ENCODE measurements at places on chromosomes 1 and 21.
A peak's percentile ranks its signal among the peaks of the same experiment; 100 is the strongest.

DNA sequence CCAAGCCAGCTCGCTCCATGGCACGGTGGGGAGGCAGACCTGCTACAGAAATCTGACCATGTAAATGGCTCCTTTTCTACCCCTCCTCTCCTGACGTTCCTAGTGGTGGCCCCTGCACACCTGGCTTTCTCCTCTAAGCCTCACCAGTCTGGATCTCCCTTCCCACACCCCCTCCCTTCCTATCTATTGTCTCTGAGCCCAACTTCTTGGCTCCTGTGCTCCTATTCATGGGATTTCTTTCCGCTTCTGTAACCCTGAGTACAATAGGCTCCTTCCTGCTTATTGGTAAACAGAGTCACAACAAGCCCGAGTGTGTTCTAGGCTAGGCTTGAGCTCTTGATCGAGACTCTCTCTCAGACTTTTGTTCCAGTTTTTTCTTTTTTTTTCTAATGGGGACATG, 17.6 kb downstream of the OPTC start:
- no peak for DNase-seq

GRCh38 chr1:61277121-61277690, 194.8 kb downstream of the NFIA start:
- DNase-seq: no peak

DNA sequence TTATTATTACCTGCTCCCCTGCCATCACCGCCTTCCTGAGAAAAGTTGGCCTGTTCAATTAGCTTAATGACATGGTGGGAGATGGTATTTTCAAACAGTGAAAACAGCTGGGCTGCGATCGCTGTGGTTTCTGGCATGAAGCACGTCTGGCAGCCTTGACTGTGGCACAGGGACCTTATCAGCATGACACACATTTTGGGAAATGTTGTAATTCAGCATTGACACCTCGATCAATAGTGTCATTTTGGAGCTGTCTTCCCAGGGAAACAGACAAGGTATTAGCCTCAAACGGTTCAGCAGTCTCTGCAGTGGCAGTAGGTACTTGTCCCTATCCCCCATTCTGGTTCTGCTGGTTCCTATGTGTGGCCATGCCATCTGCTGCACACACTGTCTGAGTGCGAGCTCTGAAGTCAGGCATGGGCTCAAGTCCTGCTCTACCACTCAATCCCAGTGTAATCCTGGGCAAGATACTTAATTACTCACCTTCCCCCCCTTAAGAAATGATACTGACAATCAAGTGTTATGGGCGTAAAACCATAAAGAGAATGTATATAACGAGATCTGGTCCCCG, 154.5 kb upstream of the KCND3 start:
- DNase-seq: no peak

DNA sequence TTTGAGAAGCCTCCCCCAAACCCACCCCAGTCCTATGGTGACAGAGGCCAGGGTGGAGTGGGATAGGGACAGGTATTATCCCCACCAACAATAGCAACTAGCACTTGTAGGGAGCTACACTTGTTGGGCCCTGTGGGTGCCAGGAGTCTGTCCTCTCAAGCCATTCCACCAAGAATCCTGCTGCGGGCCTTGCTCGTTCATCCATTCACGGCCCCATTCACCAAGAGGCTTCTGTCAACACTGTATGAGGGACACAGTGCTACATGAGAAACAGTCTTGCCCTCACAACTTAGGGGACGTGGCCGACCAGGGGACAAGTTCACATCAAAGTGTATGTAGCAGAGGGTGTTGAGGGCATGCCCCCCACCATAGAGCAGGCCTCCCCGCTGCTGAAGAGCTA, 18.9 kb downstream of the SHISA4 start:
- no peak for DNase-seq

DNA sequence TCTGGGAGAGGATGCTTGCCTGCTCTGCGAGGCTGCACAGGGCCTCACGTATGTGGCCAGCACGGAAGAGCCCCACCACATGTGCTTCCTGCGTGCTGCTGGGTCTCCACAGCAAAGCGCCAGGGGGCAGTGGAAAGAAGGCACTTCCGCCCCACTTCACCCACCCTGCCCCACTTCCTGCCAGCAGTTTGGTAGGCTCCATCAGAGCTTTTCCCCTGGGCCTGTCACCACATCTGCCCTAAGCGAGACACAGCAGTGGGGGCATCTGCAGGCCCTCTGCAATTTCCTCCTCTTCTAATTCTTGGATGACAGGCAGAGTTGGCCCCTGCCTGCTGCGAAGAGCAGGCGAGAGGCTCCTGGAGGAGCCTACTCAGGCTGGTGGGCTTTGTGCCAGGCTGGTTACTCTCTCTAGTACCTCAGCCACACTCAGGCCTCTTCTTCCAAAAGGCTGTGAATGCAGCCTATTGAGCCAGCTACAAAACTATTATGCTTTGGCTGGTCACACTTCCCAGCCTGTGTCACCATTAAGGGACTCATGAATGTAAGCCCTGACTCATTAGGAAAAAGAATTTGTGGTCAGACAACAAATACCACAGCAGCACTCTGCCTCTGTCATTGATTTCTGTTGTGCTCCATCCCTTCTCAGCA, 25.0 kb downstream of the CD244 start:
- DNase-seq: peak; percentile 30

DNA sequence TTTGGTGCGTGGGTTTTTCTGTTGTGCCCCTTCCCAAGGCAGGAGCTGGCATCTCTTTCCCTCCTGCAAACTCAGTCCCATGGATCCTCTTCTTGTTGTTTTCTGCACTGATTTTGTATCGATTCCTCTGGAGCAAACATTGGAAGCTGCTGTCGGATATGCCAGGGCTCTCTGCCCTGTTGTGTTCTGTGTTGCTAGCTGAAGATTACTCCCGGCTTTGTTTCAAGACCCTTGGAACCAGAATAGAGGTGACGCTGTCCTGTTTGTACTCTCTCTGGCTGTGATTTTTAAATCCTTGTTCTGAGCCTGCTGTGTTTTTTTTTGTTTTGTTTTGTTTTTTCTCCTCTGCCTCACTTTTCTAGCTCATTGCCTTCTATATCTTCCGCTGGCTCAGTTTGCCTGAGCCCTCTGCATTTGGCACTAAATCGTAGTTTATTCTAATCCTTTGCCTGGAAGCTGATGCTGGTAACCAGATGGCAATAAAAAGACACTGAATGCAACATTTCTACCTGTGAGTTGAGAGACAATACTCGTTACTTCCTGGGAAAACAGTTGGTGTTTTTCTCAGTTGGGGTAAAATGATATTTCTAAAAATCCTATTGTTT, 67.0 kb downstream of the BACH1 start:
- no peak for DNase-seq

DNA sequence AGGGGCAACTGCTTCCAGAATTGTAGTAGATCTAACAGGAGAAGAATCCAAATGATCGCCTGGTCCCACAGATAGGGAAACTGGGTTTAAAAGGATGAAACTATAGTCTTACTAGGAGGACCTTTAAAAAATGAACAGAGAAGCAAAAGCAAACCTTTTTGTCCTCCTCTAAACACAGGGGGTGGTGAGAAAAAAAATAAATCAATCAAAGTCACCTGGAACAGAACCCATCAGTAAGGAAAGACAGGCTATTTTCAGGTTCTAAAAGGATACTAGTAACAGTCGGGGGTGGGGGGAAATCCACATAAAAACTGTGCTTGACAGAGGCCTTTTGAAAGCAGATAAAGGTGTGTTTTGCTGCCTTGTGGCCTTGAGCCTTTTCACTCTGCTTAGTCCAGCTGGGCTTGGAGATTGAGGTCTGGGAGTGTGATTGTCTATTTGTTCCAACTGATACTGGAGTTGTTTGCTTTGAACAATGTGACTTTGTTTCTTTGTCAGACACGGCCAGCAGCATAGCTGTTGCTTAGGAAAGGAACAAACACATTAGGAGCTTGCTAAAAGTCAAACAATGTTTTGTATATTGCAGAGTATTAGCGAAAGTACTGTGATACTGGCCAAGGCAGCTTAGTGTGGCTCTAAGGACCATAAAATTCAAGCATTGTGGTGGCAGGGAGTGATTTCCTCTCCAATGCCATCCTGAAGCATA, 141.1 kb upstream of the IRF2BP2 start:
- DNase-seq: no peak

- no peak for DNase-seq
These were observed 12.1 kb downstream of the FOXD2 start for GRCh38 chr1:47449822-47450552.

- DNase-seq: no peak
These were observed 8.6 kb upstream of the SEMA4A start for GRCh38 chr1:156144742-156145141.

GRCh38 chr1:173328961-173329360, 121.8 kb upstream of the TNFSF4 start:
- no peak for DNase-seq

DNA sequence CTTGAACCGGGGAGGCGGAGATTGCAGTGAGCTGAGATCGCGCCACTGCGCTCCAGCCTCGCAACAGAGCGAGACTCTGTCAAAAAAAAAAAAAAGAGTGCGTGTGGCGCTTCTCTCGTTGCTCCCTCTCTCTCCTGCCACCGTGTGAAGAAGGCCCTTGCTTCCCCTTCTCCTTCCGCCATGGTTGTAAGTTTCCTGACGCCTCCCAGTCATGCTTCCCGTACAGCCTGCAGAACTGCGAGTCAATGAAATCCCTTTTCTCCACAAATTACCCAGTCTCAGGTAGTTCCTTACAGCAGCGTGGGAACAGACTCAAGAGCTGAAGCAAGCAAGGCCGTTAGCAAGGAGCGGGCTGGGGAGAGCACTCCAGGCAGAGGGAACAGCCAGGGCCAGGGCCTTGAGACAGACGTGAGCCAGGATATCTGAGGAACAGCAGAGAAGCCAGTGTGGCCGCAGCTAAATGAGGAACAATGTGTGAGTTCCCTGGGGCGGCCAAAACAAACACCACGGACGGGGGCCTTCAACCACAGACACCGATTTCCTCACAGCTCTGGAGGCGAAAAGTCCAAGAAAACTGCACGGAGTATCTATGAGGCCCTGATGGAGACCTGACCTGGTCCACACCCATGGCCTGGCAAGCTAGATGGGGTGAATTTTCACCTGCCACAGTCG, 54.2 kb upstream of the ETS2 start:
- DNase-seq: peak; percentile 85

- no peak for DNase-seq
These were observed 28.4 kb upstream of the NPPB start for GRCh38 chr1:11886986-11887665.

- DNase-seq: no peak
These were observed 123.9 kb downstream of the NRDC start for GRCh38 chr1:51754666-51755065.

DNA sequence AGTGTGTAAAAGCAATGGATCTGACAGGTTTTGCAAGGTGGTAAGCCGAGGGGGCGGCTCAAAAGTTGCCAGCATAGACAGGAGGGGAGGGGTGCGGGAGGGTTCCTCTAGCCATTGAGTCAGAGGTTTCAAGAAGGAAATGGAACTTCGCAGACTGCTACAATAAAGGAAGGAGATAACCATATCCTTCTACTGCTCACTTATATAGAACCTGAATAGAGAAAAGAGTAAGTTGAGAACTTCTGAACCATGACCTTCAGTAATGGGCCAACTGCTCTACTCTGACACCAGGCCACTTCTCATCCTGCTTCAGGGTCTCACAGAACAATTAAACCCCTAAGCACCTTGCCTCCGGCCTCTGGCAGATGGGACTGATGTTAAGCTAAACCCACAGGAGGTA, 26.3 kb upstream of the BCAR3 start:
- DNase-seq: peak; percentile 34

- DNase-seq: no peak
These were observed 88.7 kb downstream of the C1orf94 start for GRCh38 chr1:34265396-34265795.

DNA sequence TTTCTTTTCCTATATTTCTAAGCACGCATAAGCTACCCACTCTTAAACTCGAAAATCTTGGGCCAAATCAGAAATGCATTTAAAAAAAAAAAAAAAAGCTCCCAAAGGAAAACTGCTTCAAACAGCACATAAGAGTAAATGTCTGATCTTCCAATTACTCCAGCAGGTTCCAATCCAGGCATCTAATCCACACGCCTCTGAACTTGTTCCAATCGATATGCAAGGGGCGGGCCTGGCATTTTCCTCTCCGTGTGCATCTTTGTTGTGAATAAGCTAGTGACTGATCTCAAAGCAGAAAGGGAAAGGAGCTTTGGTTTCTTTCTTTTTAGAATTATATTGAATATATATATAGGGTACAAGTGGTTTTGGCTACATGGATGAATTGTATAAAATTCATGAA, 365.5 kb downstream of the PRDM2 start:
- DNase-seq: no peak

DNA sequence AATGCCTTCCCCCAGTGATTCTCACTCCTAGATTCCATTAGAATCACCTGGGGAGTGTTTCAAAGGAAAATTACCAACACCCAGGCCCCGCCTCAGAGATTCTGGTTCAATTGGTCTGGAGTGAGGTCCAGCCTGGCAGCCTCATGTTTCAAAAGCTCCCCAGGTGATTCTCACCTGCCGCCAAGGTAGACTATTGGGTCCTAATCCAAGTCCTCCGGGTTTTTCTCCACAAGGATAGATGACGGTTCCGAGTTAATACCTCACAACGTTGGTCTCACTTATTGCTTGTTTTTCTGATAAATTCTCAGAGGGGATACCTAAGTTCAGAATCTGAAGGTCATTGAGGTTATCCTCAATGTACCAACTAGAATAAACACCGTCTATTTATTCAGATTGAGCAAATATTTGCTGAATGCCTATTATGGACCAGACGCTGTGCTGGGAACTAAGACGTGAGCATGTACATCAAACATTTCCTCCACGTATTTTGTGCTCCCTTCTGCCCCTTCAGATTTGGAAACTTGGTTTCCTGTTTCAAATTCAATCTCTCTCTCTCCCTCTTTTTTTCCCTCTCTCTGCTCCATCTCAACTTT, 97.5 kb downstream of the SEC16B start:
- no peak for DNase-seq

DNA sequence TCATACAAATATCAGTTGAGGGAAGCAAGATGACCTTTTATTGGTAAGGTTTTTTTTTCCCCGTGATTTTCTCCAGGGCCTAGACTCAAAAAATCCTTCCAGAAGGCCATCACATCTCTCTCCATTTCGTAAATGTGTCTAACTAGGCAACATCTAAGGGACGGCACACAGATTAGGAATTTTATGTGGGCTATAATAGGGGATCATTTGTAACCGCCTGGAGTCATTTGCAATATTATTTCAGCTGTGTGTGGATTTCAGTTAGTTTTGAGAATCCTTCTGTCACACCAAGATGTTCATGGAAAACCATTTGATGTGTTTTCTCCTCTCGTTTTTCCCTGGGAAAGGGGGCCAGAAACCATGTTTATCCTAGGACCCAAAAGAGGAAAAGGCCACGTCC, 63.1 kb downstream of the ATP5PO start:
- DNase-seq: no peak

- no peak for DNase-seq
These were observed 22.9 kb upstream of the C1QA start for GRCh38 chr1:22613572-22613918.

DNA sequence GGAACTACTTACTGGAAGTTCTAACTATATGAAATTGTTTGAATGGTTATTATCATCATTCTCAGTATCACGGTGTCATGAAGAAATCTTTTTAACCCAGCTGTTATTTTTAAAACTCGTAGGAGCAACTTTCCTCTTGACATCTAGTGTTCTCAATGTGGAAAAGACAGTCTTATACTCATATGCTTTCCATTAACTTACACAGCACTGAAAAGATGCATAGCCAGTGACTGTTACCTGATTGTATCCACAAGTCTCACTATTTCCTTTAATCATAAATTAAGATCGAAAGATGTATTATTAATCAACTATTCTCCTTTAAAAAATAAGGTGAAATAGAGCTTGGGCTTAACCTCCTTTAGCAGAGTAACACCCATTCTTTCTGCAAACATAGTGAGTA, 59.7 kb upstream of the TNFSF4 start:
- DNase-seq: no peak

GRCh38 chr21:43767984-43768867, 7.9 kb downstream of the CSTB start:
- DNase-seq: peak; percentile 52

- no peak for DNase-seq
These were observed 283.5 kb upstream of the ADAMTS5 start for GRCh38 chr21:27250366-27250765.

Measured in CD14-positive monocyte (primary cell).